ENCODE measurements at places on chromosomes 5 and 9.

DNA sequence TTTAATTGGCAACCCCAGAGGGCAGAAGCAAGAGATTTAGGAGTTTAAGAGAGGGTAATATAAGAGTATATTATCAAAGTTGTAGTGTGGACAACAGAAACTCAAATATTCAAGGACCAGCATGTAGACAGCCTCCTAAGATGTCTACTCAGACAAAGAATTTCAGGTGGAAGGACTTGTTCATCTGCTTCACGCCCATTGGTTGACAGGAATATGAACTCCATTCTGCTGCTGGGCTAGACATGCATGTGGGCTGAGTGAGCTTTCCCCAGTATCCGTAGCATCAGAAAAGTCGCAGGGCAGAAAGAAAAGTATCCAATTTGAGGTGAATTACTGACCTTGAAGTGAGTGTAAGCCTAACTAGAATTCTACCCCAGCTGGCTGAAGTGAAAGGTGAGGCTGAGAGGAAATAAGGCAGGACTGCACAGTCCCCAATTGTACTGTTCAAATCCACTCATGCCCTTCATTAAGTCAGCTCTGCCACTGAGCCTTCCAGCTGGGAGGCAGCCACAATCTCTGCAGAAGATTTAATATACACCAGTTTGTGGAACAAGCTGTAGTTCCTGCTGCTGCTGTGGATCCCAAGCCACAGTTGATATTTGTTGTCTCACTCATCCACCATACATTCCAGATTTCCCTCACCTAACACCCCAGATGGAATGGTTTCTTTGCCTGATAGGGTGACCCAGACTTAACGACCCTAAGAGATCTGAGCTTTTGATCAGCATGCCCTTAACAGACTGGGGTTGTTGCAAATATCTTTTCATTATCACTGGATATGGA is 41.2 kb downstream of the PDCD1LG2 start:
- no peak for DNase-seq

- DNase-seq = no peak
Measured at GRCh38 chr9:96503918-96504317, 53.9 kb downstream of the HABP4 start.

GRCh38 chr9:82797534-82797933 is 265.4 kb downstream of the RASEF start:
- no peak for DNase-seq

DNA sequence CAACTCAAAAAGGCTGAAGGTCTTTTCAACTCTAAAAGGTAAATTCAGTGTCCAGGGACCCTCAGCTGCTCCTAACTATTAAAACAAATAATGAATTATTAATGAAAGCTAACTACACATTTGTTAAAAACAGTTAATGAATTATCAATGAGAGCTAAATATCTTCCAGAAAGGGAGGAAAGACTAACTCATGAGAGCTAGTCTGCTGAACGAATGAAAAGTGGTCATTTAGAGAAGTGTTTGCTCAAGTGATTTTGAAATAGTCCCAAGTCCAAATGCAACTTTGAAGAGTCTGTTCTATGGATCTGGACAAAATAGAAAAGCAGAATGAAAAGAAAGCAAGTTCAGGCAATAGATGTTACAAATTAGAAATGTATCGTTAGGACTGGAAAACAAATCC is 133.9 kb upstream of the SPEF2 start:
- DNase-seq = no peak
